ENCODE measurements at places on chromosomes 2 and 18.

- DNase-seq: no peak
These were observed 18.2 kb downstream of the DBI start for GRCh38 chr2:119384971-119385370.

DNA sequence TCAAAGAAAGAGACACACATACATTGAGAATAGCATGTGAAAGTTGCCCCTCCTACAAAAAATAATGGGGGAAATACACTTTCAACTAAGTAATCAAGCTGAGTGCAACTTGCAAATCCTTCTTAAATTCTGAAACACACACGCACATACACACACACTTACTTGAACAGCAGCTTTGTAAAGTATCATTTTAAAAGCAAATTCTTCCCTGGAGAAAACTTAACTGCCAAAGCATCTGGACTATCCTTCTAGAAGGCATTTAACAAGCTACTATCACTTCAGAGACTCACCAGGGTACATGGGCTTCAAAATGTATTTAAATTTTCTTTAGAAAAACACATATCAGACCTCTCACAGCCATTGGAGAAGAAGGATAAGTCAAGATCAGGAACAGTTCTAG is 15.3 kb downstream of the GAREM1 start:
- DNase-seq: no peak

- no peak for DNase-seq
These were observed 32.5 kb upstream of the ARL5A start for GRCh38 chr2:151860613-151861146.

- DNase-seq: peak; percentile 53
These were observed 44.3 kb downstream of the ZNF516 start for GRCh38 chr18:76450452-76451395.

DNA sequence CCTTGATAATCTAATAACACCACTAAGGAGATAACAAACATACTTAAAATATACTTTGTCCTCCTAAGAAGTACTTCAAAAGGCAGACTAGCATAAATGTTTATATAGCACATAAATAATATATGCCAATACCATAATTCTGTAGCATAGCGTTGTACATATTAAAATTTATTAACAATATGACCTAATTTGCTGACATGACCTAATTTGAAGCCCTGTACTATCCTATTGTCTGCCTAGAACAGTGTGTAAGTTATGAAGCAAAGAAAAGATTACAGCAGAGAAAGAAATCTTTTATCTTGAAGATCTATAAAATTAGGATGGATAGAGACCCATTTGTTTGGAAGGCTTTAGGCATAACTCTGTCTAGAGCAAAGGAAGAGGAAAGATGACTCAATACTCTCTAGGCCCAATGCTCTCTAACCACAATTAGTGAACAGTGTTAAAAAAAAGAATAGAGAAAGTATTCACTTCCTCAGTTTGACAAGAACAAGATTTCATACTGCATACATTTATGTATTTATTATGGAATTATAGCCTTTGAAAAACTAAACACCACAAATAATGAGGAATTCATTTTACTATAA is 231.3 kb downstream of the ZRANB3 start:
- no peak for DNase-seq

DNA sequence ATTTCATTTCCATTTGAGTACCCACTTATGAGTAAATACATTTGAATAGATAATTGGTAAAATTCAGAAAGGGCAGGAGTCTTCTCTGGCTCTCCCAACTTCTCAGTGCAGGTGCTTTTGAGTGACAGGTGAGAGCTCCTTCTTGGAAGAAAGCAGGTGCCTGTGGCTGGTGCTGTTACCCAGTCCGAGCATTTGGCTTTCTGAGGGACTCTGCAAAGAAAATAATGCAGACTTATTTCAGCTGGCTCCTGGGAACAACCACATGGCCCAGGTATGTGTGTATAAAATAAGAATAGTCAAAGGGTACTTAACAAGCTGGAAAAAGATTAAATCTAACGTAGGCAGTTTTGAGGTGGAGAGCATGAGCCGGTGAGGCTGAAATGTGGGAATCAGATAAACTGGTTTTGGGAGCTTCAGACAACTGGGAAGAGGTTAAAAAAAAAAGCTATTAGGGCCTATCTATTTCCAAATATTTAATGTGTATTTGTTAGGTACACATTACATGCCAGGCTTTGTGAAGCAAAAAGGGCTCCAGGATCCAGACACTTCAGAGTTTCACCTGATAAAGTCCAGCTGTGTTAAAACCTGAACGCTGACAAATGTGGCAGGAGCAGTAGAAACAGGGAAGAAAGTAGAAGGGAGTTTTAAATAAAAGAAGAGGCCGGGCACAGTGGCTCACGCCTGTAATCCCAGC is 20.6 kb downstream of the ZNF236 start:
- DNase-seq: no peak

DNA sequence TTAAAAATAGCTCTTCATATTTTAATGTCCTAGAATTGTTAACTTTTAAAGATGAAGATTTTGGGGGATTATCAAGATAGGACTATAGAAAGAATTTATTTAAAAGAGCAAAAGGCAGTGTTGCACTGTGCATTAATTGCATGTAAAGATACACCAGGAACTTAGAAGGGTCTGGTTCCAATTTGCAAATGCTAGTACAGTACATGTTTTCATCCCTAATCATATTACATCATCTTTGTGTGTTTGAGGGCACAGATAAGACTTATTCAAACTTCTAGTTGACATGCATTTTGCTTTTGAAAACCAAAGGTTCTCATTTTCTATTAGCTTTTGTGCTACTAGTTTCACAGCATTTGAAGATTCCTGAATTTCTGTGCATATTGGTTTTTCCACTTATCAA is 231.7 kb upstream of the LYPD1 start:
- DNase-seq: no peak

- DNase-seq: no peak
These were observed 14.2 kb downstream of the NAGK start for GRCh38 chr2:71082402-71083252.

DNA sequence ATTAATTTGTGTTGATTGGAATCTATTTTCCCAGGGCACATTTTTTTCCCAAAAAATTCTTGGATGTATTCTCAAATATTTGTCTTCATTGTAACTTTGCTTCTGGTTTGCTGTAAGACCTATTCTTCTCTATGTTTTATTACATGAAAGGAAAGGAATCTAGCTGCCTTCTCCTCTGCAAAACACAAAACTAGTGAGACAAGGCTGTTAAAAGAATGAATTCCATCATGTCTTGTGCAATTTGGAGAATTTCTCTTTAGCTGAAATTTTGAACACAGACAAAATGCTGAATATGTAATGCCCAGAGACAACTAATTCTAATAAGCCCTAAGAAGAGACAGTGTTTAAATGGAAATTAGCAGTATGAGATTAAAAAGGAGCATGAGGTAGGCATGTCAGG is 275.9 kb downstream of the CDH20 start:
- no peak for DNase-seq

DNA sequence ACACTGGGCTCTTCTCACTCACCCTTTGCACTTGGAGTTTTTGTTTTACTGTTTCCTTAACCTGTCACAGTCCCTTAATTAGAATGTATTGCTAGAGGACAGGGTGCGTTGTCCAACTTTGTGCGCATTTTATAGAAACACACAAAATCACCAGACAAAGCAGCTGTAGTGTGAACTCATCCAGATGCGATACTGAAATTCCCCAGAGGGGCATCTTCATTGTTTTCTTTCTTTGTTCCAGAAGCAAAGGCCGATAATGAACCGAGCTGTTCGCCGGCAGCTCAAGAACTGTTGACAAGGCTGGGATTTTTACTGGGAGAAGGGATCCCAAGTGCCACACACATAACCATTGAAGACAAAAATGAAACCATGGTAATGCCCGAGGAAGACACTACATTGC is 137.6 kb downstream of the WDSUB1 start:
- no peak for DNase-seq

- peak; percentile 61 for DNase-seq
These were observed 195.6 kb upstream of the POU3F3 start for GRCh38 chr2:104658144-104658835.

- no peak for DNase-seq
These were observed 18.8 kb upstream of the TNS1 start for GRCh38 chr2:218021536-218022071.

DNA sequence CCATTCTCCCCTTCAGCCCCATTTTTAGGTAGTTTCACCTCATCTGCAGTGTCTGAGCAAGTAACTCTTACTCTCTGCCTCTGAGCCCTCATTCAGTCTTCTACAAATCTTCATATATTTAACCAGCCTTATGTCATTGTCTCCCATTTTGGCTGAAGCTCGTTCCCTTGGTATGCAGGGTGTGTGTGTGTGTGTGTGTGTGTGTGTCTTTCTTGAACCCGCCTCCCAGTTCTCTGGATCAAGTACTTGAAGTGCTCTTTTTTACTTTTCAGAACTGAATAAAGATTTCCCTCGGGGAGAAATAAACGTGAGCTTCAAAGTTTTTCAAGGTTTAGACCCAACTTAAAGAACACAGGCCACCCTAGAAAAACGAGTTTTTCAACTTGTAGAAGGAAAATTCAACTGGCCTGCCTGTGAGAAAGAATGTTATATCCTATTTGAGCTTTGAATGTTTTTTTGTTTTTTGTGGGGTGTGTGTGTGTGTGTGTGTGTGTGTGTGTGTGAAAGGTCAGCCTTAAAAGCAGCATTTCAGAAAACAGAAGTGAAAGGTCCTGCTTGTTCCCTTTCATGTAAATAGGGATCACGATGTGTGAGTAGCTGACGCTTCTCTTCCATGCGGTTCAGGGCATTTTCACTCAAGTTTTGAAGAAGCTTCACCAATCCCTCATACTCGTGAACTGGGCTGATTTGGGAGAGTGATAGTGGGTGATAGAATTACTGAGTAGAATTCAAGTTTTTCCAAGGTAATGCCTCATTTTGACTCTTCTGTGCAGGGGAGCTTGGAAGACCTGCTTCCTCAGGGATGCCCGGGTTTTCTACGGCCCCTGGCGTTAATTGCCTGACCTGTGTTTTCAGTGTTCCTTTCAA is 50.6 kb upstream of the EML6 start:
- DNase-seq: no peak
